ENCODE measurements at places on chromosomes 4 and X.

DNA sequence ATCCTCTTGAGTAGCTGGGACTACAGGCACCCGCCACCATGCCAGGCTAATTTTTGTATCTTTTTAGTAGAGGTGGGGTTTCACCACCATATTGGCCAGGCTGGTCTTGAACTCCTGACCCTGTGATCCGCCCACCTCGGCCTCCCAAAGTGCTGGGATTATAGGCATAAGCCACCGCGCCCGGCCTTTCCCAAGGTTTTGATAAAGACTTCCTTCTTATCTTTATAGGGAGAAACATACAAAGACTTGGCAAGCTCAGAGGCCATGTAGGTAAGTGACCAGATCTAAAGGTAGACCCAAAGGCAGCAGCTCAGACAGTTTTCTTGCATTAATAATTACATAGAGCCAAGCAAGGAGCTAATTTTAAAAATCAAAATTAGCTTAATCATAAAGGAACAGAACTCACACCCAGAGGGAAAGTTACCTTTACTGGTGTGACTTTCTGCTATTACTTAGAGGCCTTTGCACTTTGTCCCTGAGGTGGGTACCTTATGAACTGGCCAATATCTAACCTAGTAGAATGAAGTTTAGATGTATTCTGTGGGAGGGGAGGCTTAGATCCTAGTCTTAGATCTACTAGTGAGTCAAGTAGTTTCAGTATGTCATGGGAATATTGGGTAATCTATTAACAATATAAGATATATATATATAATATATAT lies 67.3 kb downstream of the HPGD start:
- DNase-seq, result no peak

GRCh38 chr4:127660284-127660885 lies 27.6 kb downstream of the INTU start:
- no peak for DNase-seq

DNA sequence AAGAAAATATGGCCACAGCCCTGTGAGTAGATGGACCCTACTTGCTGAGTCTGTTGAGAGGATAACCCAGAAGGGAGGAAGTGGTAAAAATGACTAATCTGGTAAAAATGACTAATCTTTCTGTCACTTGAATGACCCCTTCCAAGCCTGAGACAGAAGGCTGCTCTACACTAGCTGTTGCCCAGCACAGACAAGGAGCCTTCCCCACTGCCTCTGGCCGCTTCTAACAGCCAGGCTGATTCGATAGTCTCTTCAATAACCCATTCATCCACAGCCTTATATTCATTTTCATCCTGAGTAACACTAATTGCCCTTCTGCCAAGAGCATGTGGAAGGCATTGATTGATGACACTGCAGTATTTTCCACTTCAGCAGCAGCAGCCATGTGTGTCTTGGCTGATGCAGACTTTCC lies 18.4 kb downstream of the MAGEB17 start:
- DNase-seq, result peak; percentile 36

DNA sequence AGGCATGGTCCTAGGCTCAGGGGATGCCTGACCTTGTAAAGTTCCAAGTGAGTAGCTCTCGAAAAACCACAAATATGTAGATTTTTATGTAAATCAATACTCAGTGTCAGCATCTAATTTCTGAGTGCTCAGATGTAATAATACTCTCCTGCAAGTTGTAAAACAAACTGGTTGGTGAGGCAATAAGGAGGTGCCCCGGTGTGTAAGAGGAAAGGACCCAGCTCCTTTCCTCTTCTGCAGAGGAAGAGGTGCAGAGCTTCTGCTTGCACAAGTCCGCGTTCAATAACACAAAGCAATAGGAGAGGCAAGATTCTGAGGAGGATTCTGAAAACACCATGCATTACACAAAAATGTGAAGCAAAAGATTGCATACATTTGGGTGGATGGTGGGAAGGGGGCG lies 43.6 kb upstream of the ENPP6 start:
- DNase-seq, result no peak

- no peak for DNase-seq
Measured at GRCh38 chrX:100695302-100695701, 36.6 kb downstream of the SYTL4 start.

DNA sequence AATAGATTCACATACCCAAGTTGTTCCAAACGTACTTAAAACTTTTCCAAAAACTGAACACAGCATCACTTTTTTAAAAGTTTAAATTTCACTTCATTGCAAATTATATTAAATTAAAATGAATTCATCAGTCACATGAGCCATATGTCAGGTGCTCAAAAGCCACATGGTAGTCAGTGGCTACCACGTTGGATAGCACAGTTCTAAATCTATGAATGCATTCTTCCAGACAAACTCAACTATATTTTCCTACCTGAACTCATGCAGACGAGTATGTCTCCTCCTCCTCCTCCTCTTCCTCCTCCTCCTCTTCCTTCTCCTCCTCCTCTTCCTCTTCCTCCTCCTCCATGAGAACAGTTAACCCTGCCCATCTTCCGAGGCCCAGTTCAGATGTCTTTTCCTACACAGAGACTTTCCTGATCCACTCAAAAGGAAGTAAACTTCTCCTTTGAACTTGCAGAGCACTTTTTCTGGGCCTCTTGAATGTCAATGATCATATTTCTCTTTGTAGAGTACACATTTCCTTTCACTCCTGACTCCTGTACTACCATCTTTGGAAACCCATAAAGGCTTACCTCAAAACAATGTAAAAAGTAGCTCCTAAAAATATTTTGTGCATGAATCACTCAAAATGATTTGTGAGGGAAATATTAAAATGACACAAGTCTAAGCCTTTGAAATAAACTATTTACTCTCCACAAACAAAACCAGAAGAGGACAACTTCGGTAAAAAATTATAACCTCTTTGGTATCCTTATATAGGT lies 172.6 kb downstream of the AMELX start:
- DNase-seq, result no peak

DNA sequence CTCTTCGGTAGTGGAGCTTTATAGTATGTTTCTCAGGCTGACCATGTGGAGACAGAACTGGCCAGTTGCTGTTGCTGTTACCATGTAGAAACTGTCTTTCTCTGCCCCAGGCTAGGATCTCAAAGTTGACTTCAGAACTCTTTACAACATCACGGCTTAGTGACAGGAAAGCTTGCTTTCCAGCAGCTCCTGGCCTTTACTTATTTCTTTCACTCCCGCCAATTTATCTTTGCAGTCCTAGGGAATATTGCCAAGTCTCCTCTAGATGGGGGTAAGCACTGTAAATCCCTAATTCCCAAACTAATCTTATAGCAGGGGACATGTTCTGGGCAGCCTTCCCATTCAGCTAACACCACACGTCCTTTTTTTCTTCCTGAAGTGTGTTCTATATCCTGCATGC lies 631.6 kb downstream of the SPRY1 start:
- DNase-seq, result no peak

DNA sequence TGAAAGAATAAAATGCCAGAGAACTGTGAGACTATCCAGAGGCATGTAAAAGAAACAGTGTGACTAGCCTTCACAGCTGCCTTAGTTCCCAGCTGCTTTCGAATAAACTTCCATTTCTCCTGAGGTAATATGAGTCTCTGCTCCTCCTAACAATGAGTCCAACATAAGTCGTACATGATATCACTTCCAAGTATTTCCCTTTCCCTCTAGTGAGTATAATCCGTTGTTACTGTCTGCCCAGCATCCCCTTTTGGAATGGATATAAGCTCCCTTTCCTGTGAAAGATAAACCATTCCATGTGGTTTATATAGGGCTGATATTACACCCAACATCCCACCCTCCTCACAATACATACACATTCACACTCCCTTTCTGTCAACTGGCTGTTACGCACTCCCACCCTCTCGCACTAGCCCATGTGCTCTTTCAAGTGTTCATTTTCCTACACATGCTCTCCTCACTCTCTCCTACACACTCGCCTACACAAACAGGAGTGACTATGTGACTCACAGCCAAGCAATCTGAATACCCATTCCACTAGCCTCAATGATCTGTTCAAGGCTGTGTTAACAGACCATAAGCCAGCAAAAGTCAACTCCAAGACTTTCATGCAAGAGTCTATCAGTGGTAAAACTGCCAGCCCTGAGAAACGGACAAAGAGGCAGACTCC lies 5.0 kb downstream of the NAF1 start:
- DNase-seq, result no peak

- DNase-seq, result no peak
Measured at GRCh38 chr4:70496231-70496630, 22.1 kb upstream of the AMTN start.

DNA sequence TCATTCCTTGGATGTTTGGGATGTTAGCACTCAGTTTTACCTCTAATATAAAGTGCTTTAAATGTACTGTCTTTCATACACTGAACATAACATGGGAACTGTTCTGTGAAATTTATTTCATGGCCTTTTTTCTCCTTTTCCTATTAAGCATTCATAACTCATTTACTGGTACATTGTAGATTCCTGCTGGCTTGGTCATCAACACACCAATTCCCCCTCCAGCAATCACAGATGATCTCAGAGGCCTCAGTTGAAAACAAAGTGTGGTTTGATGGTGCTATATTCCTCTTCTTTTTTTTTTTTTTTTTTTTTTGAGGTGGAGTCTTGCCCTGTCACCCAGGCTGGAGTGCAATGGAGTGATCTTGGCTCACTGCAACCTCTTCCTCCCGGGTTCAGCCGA lies 61.9 kb upstream of the FAM47B start:
- no peak for DNase-seq

- no peak for DNase-seq
Measured at GRCh38 chr4:24594887-24595286, 10.5 kb upstream of the DHX15 start.

DNA sequence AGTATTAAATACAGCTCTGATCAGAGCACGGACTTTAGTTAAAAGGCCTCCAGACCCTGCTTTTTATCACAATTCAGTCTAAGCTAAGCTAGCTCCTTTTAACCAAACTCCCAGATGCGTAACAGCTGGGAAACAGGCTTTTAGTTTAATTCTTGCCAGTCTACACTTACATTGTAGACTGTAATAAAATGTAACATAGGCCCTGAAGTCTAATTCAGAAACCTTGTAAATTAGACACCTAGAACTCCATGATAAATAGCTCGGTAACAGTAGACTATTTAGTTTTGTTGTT lies 20.1 kb downstream of the FBXO8 start:
- no peak for DNase-seq

DNA sequence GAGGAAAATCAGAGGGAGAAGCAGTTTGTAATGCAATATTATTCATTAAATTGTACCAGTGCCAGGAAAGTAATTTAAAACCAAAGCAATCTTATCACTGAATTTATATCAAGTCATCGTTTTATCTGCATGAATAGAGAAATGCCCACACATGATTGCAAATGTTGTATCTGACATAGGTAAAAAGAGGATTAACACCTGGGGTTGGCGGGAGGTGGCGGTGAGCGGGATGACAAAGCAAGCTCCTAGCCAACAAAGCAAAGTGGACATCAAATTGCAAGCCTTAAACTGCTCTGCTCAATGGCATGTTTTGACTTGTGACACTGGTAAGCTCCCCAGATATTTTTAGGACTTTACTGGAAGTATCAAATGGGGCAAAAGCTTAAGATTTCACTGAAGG lies 16.4 kb downstream of the HPGD start:
- DNase-seq, result no peak
